ENCODE measurements at places on chromosomes 11 and 22. TPM values are rescaled to one million over a fixed set of nuclear protein-coding genes. Genes with fewer than 3 reads are reported as not detected.

CDHR5 gene
- 135 TPM for total RNA-seq

DNA sequence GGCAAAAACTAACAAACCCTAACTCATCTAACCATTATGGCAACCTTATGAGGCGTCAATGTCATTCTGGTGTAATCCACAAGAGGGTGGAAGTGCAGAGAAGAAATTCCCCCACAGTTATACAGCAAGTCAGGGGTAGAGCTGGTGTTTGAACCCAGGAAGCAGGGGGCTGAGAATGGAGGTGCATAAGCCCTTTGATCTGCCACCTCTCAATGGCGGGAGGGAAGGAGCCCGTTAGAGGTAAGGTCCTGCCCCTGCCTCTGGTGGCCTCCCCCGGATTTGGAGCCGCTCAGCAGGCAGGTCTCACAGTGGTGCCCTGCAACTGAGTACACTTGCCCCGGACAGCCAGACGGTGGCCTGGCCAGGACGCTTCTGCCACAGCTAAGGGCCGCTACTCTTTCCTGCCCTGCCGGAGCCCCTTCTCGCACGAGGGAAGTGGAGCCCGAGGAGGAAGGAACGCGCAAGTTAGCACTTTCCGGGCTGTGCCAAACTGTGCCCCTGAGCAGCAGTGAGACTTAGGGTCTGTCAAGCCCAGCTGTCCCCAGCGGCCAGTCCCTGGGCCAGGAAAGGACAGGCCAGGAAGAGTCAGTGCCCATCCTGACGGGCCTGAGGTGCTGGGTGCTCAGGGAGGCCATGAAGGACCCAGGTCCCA, 1.1 kb downstream of the FXYD2 start:
- peak; percentile 61 for DNase-seq
- no peaks in the 10 kb centered on the region for H3K27me3 ChIP-seq
- H3K4me3 ChIP-seq: no peak overlapping the region
- no peaks in the 10 kb centered on the region for H3K36me3 ChIP-seq
- peak overlapping the region; percentile 45 for H3K27ac ChIP-seq

IGLL5 gene
- total RNA-seq: 2.6 TPM

ART1 gene
- total RNA-seq: not detected

DNA sequence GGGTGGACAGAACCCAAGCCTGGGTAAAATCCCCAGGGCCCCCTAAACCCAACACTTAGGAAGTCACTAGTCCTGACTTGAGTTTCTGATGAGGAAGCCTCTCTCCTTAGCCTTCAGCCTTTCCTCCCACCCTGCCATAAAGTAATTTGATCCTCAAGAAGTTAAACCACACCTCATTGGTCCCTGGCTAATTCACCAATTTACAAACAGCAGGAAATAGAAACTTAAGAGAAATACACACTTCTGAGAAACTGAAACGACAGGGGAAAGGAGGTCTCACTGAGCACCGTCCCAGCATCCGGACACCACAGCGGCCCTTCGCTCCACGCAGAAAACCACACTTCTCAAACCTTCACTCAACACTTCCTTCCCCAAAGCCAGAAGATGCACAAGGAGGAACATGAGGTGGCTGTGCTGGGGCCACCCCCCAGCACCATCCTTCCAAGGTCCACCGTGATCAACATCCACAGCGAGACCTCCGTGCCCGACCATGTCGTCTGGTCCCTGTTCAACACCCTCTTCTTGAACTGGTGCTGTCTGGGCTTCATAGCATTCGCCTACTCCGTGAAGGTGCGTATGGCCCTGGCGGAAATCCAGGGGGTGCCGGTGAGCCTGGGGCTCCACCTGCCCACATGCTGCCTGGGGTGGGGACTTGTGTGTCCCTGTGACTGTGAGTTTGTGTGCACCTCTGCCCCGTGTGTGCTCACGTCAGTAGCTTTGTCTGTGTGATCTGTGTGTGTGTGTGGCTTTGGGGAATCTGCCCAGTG, at the start of gene IFITM1:
Gene IFITM1, plus strand, starts transcription at position 254 of the 767 bp plus-strand sequence. Its CDS starts 131 bp downstream, at position 385.
- H3K4me3 ChIP-seq: peak within 1 kb of the TSS; percentile 55
- no peaks in the 10 kb centered on the region for H3K27me3 ChIP-seq
- H3K27ac ChIP-seq: peak within 1 kb of the TSS; percentile 90
- DNase-seq: peak; percentile 82

Data from right lobe of liver (tissue), 6 donors.